ENCODE measurements at places on chromosomes 11 and 22.

GRCh38 chr11:12756867-12757266 lies 82.6 kb downstream of the TEAD1 start:
- DNase-seq: no peak

- DNase-seq: no peak
Measured at GRCh38 chr22:50300620-50301257, 6.7 kb downstream of the PLXNB2 start.

DNA sequence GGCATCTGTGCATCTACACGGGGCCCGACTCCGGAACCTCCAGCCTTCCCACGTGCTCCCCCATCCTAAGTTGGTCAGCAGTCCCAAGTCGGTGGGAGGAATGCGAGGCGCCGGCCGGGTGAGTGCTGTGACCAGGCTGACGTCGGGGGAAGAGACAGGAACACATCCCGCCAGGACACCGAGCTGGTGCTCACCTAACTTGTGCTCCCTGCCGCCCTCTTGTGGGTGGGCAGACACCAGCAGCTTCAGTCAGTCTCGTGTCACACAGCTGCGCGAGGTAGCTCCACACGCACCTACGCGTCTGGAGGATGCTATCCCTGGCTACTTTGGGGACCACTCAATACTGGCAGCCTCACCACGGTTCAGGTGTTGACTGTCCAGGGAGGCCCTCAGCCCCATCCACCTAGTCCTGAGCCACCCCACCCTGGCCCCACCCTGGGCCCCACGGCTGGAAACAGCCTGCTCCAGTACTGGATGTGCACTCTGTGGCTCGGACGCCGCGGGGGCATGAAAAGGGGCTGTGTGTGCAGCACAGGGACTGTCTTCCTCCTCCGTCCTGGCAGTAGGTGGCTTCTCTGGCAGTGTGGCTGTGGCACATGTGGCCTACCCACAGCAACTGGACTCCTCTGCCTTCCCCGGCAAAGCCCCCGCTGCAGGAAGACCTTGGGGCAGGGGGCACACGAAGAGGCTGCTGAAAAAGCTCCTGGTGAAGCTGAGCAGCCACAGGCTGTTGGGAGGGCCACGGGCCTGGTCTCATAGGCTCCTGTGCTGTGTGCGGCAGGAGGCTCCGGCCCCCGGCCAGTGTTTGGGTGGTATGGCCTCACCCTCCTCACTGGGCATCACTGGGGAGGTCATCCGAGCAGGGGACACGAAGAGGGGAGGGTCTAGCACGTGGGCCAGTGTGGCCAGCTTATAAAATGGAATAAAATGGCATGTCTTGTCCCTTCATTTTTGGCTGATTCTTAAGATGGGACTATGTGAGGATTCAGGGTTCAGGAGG lies 11.2 kb upstream of the BID start:
- peak; percentile 49 for DNase-seq

DNA sequence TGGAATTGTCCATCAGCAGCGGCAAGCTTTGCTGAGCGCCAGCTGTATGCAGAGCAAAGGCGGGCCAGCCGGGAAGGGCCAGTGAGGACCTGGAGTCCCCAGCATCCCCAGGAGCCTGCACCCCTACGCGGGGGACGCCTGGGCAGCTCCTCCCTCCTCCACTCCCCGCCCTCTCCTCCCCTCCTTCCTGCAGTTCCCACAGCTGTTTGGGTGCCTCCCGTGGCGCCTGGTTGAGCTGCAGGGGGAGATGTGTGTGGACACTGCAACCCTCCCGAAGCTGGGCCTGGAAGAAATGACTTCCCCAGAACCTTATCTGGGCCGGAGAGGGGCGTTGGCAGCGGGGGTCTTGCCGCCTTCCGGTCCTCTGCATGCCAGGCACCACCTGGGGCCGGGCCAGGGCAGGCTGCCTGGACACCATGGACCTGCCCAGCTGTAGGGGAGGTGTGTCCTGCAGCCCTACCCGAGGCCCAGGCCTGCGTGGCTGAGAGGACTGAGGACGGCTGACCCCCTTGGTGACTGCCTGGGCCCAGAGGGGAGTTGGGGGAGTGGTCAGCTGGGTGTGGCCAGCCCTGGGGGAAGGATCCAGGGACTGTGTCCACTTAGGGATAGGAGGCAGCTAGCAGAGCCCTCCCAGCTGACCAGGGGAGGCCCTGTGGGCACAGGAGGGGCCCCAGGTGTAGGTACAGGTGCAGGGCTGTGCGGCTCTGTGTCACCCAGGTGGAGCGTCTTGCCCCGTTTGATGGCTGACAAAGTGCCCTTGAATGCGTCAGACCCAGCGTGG lies 16.8 kb upstream of the MUC6 start:
- DNase-seq: peak; percentile 30

DNA sequence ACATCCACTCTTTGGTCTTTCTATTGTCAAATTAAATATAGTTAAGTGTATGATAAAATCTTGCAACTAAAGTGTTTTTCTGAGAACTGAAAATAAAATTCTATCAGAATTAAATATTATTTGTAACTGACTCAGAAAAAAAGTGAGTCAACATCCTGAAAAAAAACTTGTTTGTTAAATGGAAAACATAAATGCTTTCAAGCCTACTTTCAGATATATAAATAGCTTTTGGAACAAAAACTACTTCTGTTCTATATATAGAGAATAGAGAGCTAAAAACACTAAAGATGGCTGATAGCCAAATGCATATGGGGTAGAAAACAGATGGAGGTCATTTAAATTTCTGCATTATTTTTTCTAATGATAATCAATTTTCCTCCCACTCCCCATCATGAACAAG lies 61.8 kb downstream of the PIK3C2A start:
- peak; percentile 54 for DNase-seq

Data from GM23248 (cell line).